Calu3 (cell line): ENCODE measurements at places on chromosomes 2 and 18. TPM values are rescaled to one million over a fixed set of nuclear protein-coding genes. Genes with fewer than 3 reads are reported as not detected.
A peak's percentile ranks its signal among the peaks of the same experiment; 100 is the strongest.

HOXD12 gene
- not detected in 2 replicates for total RNA-seq

GCKR gene
- 17.8 and 26.8 TPM in 2 replicates for total RNA-seq

NCKAP5 gene
- 1.2 and 2.2 TPM in 2 replicates for total RNA-seq

CYTIP gene
- total RNA-seq = not detected in 2 replicates

TMEM37 gene
- total RNA-seq = 0.61 and 0.76 TPM in 2 replicates

COL4A4 gene
- 17.2 and 19.4 TPM in 2 replicates for total RNA-seq

CENPA gene
- 23.4 and 33.2 TPM in 2 replicates for total RNA-seq

SNRNP27 gene
- 36.3 and 39.8 TPM in 2 replicates for total RNA-seq

DNA sequence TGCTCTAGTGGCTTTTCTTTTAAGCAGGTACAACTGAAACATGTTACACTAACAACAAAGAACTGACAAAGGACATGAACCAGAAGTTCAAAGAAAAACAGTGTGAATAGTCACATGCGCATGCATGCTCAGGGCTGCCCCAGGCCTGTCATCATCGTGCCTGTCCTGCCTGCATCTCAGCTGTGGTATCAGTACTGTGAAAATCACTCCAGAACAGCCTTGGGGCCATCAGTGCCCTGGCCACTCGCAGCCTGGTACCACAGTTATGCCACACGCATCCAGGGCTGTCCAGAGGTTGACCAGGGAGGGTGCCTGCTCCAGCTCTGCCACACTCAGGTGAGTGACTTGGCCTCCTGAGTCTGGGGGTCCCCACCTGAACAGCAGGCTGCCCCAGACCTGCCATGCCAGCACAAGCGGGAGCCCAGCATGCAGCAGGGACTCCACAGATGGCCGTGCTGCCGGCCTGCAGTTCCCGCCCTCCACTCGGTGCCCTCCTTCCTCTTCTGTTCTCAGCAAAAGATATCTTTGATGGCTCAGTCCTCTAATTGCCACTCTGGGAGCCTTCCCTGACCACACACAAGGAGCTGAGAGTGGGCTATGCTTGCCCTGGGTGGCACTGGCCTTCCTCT, 12.3 kb downstream of the LIMS2 start:
- no peak for DNase-seq

DNA sequence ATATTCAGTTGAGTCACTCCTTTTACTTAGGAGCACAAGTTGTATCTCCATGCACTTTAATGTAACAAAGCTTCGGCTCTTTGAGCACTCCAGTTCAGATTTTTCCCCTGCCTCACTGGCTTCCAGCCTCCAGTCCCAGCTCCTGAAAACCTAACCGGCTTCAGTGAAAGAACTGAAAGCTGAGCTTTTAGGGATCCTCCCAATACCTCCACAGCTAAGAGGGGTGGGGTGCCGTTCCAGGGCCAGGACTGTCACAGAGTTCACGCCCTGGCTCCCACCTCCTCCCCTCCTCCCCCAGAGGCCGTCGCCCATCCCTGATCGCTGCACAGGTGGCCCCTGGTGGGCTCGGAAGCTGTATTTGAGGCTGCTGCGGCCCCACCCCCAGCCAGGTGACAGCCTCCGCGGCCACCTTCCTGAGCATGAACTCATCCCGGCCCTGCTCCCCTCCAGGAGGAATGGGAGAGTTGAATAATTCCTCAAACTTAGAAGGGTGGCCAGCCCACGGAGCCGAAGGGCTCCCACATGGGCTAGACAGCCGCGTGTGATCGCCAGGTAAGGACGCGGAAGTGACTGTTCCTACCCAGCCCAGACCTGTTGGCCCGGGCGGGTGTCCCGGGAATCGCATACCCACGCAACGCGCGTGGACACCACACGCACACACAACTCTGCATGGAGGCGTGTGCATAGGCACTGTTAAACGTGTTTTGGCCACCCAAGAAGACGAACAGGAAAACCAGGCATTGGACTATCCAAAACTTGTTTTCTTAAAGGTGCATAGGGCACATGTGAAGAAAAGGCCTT, 1.8 kb downstream of the MYO5B start:
- DNase-seq = peak; percentile 37

DNA sequence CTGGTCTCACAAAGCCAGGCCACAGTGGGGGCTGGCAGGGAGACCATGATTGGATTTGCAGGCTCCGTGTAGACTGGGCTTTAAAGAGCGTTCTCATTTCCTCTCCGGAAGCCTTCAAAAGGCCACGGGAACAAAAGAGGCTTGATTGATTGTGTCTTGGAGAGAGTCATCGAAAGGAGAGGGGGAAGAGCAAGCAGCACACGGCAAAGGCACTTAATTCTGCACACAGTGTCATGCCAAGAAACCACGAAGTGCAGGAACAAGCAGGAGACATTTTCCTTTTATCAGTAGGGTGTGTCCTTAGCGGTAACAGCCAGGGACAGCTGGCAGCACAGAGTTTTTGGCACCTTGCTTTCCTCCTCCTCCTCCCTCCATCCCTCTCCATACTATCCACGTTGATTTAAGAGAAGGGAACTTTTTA, 47.7 kb downstream of the GLI2 start:
- no peak for DNase-seq

GRCh38 chr2:42227491-42227890, 58.3 kb downstream of the EML4 start:
- DNase-seq = no peak

DNA sequence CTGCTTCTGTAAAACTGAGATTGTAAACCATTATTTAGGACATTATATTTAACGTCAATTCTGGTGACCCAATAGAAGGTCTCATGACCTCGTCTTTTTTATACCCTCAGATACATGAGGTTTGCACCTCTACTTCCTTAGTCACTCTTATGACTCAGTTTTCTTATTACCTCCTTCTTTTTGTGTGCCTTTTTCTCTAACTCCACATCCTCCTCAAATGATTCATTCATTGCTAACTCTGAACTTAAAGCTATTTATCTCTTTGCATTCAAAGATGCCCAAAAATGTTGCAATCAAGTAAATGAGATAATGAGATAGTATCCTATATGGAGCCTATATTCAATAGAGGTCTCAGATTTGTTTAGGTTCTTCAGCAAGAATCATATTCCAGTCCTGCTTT, 121.0 kb upstream of the KYNU start:
- no peak for DNase-seq

- no peak for DNase-seq
Measured at GRCh38 chr2:195899226-195899625, 169.4 kb downstream of the DNAH7 start.

DNA sequence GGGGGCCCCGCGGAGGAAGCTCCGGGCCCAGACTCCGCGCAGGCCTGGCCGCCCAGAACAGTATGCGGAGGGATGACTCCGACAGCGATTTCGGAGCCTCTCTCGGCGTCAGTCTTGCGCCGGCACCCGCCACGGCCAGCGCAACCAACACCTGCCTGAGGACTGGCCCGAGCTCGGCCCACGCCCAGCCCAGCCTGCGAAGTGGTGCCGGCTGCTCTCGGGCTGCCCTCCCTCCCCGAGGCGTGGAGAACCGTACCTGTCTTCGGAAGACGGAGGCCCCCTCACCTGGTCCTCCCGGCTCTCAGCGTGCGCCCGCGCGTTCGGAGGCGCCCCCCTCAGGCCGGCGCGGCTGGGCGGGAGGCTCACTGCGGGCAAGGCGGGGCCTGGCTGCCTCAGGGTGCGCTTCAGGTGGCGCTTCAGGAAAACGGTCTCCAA, at the start of gene M1AP:
M1AP (minus strand) TSS at position 322 of the 435 bp plus-strand sequence. CDS start 8,055 bp downstream, outside the sequence.
- DNase-seq = no peak

GRCh38 chr2:218002845-218003180, at the start of gene TNS1:
TSS of gene TNS1 (minus strand) at chr2:218002995. CDS start at chr2:218002872, 123 bp downstream.
- DNase-seq = no peak

DNA sequence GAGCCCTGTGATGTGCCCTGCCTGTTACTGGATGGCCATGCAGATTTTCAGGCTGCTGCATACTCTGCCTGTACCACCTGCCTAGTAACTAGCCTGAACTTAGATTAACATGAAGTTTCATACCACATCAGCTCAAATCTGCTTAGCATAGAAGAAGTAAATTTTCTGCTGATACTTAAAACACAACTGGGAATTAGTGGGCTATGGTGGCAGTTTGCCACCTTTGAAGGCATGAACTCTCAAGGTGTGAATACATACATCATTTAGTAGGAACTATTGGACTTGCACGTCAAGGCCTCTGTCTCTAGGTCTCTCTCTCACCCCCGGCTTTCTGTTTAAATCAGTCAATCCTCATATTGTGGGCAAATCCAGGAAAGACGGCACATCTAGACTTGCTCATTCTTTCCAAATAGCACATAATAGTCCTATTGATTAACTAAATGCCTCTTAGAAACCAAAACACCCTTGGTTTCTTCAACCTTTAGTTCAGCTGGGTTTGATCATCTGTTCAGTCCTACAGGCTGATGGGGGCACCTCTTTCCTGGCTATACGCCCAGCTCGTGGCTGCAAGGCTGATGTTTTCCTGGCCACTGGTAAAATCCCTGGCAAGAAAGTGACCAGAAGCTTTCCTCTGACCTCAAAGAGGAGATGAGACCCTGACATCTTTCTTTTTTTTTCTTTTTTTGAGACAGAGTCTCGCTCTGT, 58.4 kb downstream of the ALPK2 start:
- no peak for DNase-seq

GRCh38 chr2:96111823-96112500, 4.4 kb downstream of the ADRA2B start:
- no peak for DNase-seq

DNA sequence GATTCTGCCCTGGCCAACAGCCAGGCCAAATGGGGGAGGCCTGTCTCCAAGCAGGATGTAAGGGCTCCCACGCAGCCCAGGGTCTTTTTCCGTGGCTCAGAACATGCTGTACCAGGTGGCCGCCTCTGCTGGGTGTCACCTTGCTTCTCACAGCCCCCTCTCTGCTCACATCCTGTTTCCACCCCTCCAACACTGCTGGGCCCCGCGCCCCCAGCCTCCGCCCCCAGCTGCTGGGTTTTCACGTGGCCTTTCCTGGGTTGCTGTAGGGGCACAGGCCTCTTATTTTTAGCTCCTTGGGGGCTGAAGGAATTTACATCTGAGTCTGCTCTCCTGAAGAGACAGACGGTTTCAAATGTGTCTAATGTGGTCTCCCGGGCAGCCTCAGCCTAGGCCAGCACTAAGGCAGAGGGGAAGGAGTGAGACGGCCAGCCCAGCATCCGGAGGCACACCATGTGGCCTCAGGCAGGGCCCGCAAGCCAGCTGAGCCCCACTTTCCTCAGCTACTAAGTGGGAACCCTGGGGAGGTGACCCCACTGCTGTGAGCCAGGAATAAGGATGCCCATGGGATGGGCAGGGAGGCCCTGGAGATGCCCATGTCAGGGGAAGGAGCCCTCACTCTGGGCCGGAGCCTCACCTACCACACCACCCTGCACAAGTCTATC, 18.7 kb upstream of the DUSP2 start:
- DNase-seq = no peak

- no peak for DNase-seq
Measured at GRCh38 chr2:232437195-232437571, 18.8 kb upstream of the ALPI start.

DNA sequence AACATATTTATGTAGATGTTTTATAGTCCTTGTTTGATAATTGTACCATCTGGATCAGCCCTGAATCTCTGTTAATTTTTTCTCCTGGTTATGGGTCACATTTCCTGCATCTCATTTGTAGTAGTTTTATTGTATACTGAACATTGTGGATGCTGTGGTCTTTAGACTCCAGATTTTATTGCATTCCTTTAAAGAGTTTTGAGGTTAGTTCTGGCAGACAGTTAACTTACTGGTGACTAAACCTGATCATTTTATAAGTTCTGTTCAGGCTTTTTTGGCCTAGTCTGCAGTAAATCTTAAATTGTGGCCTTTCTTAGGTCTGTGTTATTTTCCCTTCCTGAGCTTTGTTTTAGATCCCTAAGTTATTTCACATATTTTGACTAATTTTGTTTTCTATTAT, 84.3 kb downstream of the FANCL start:
- DNase-seq = no peak

DNA sequence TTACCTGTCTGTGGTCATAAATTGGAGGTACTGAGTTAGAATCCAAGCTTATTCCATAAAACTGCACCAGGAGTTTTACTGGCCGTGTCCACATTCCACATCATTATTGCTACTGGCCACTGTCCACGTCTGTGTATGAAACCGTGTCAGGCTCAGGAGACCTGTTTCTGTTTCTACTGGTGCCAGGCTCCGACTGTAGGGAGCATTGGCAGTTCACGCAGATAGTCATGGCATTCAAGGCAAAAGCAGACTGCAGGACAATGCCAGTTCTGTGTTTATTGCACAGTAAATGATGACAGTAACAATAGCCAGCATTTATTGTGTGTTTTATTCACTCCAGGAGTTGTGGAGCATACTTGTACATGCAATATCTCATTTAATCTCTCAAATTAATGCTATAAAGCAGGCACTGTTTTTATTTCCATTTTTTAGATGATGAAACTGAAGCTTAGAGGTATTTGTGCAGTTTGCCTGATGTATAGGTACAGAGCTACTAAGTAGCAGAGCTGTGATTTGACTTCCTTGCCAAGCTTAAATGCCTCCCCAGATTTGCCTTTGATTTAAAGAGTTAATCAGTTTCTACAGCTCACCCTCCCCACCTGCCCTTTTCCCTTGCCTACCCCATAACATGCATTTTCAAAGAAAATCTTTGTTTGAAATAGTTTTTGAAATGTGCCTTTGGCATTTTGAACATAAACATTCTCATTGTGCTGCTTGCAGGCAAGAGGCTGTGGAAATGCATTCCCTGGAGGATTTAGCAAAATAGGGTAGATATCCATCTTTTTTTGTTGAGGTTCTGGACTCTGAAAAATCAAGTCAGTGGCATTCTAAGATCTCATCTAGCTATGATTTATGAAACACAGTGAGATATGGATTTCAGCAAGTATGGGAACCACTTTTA, 55.5 kb downstream of the MAP4K4 start:
- DNase-seq = no peak

GRCh38 chr18:34643989-34644388, 66.1 kb upstream of the DTNA start:
- DNase-seq = no peak

- DNase-seq = no peak
Measured at GRCh38 chr18:42177390-42177789, 222.4 kb downstream of the PIK3C3 start.

DNA sequence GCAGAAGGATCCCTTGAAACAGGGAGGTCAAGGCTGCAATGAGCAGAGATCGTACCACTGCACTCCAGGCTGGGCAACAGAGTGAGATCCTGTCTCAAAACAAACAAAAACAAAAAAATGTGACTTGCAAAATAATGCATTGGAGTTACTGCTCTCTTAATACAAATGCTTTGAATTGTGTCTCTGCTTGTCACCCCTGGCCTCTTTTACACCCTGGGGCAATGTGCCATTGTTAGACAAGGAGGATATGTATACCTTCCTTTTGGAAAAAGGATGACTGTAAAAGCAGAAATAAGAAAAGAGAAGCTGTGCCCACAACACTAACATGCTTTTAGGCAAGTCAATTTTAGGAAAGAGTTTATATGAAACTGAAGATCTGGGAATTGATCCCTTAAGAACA, 20.8 kb upstream of the C2orf74 start:
- DNase-seq = no peak
